ENCODE measurements at places on chromosomes 2 and 18.

GRCh38 chr2:10949835-10950234, 38.1 kb downstream of the KCNF1 start:
- DNase-seq, result no peak

DNA sequence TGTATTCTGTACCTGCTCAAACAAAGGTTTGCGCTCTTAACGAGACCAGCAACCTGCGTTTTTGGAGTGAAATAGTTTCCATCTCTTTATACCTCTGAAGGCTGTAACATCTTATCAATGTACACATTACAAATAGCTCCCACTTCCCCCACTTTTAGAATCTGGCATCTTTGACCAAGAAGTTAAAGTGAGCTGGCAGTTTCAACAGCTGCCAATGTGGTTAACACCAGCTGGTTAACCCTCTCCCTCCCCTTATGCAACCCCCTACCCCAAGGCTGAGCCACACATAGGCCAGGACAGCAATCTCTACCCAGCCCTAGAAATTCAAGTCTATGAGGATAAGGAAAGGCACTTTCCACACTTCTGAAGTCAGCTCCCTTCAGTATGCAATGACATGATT, 2.2 kb upstream of the SERTAD2 start:
- DNase-seq, result no peak

- DNase-seq, result no peak
These were observed 172.8 kb downstream of the CD226 start for GRCh38 chr18:69774831-69775230.

DNA sequence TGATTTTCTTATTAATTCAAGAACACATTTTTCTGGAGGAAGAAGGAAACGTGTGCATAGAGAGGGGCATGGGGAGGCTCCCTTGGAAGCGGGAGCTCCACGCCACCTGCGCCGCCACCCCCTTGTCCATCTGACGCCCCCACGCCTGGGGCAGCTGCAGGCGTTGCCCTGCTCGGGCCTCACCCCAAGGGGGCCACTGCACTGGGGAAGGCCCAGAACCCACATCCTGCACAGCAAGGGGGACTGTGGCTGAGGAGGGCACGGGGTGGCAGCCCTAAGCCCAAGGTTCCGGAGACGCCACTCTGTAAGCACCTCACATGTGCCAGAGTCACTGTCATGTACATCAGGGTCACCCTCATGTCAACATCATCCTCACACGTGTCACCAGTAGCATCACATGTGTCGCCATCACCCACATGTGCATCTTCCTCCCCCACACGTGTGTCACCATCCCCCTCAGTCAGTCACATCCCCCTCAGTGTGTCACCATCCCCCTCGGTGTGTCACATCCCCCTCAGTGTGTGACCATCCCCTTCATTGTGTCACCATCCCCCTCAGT, 486.7 kb upstream of the SALL3 start:
- no peak for DNase-seq

GRCh38 chr2:129233751-129234406, 745.6 kb upstream of the RAB6C start:
- no peak for DNase-seq

GRCh38 chr2:1374287-1374686, 39.0 kb upstream of the TPO start:
- no peak for DNase-seq

DNA sequence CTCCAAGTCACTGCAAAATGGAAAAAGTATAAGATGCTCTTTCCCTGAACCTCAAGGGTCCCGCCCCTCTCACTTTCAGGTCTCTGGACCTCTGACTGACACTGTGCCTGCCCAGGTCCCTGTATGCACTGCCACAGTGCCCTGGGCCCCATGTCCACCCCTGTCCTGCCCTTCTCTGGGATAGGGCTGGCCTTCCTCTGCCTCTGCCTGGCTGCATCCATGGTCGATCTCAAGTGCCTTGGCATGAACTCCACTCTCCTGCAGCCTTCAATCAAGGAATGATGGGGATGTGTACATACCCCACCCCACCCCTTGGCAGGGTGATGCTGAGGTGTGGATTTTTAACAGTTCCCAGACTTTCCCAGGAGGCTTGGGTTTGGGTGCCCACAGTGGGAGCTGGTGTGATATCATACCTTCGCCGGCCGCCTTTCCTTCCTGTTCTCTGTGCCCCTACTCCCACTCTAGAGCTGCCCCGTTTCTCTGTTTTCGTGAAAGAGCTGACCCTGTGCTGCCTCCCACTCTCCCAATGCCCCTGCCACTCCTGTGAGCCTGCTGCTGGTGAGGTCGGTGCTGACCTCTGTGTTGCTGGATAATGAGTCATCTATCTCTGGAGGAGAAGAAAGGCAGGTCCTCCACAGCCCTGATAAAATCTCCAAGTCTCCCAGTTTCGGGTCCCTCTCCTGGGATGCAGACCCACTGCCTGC, 18.9 kb downstream of the PTPN18 start:
- no peak for DNase-seq

GRCh38 chr2:98504381-98505109, 59.9 kb downstream of the INPP4A start:
- no peak for DNase-seq

Measured in activated T-cell treated with anti-CD3 and anti-CD28 coated beads for 48 hours (primary cell).